ENCODE measurements at places on chromosomes 16 and 17. TPM values are rescaled to one million over a fixed set of nuclear protein-coding genes. Genes with fewer than 3 reads are reported as not detected.

GRCh38 chr17:63751806-63752205, 10.2 kb upstream of the STRADA start:
- no peak overlapping the region for H3K4me3 ChIP-seq
- no peak overlapping the region for H3K27ac ChIP-seq
- no peaks in the 10 kb centered on the region for H3K27me3 ChIP-seq
- no peaks in the 10 kb centered on the region for H3K4me1 ChIP-seq
- DNase-seq: no peak

- no peak overlapping the region for H3K27ac ChIP-seq
- H3K4me3 ChIP-seq: no peak overlapping the region
- no peak for DNase-seq
- no peaks in the 10 kb centered on the region for H3K27me3 ChIP-seq
- H3K36me3 ChIP-seq: no peaks in the 10 kb centered on the region
Measured at GRCh38 chr17:73759324-73759723, 115.1 kb upstream of the SDK2 start.

GRCh38 chr16:12344577-12345343, 368.2 kb downstream of the SNX29 start:
- no peaks in the 10 kb centered on the region for H3K4me1 ChIP-seq
- no peak overlapping the region for H3K4me3 ChIP-seq
- H3K36me3 ChIP-seq: no peaks in the 10 kb centered on the region
- no peaks in the 10 kb centered on the region for H3K27me3 ChIP-seq

GRCh38 chr16:47375423-47375822, 85.4 kb downstream of the ITFG1 start:
- DNase-seq: no peak
- H3K4me1 ChIP-seq: no peaks in the 10 kb centered on the region
- no peak overlapping the region for H3K27ac ChIP-seq
- no peaks in the 10 kb centered on the region for H3K36me3 ChIP-seq
- H3K27me3 ChIP-seq: no peaks in the 10 kb centered on the region
- H3K4me3 ChIP-seq: no peak overlapping the region

- no peaks in the 10 kb centered on the region for H3K36me3 ChIP-seq
- no peak overlapping the region for H3K4me3 ChIP-seq
- H3K27me3 ChIP-seq: no peaks in the 10 kb centered on the region
- no peak for DNase-seq
- no peaks in the 10 kb centered on the region for H3K4me1 ChIP-seq
Measured at GRCh38 chr17:61302953-61303816, 96.5 kb upstream of the TBX2 start.

GRCh38 chr17:292016-292415, 60.6 kb downstream of the RPH3AL start:
- no peak overlapping the region for H3K27ac ChIP-seq
- no peaks in the 10 kb centered on the region for H3K4me1 ChIP-seq
- H3K36me3 ChIP-seq: no peaks in the 10 kb centered on the region

DNA sequence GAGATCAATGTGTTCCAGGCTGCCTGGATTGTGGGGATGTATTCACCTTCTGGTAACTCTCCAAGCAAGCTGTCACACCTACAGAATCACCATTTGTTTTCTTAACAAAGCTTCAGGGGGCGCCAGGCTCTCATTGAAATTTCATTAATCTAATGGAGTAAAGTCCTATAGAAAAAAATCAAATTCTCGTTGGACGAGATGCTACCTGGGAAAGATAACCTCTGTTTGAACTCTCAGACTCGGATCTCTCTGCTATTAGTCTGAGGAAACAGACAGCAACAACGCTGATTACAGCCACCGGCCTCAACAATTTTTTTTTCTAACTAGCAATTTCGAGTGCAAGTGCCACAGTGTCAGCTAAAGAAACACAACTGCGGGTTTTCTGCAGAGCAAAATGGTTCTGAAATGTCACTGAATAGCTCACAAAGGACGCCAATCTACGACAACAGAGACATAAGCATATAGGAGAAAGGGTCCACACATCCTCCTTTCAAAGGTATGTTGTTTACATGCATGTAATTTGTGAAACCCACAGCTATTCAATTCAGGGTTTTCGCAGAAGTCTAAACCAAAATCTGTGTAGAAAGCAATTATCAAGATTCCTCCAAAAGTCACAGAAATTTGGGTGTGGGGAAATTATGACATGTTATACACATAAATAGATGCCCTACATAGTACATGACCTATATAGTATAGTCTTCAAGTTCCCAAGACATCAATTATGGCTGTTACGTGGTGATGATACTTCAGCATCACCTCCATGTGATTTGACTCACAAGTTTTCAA, 135.8 kb downstream of the SKAP1 start:
- no peaks in the 10 kb centered on the region for H3K4me1 ChIP-seq
- no peak overlapping the region for H3K27ac ChIP-seq
- no peak overlapping the region for H3K4me3 ChIP-seq
- H3K36me3 ChIP-seq: no peaks in the 10 kb centered on the region
- DNase-seq: no peak

GRCh38 chr17:58308985-58309917, 19.3 kb downstream of the TSPOAP1 start:
- no peaks in the 10 kb centered on the region for H3K4me1 ChIP-seq
- DNase-seq: no peak
- H3K27me3 ChIP-seq: no peaks in the 10 kb centered on the region

DNA sequence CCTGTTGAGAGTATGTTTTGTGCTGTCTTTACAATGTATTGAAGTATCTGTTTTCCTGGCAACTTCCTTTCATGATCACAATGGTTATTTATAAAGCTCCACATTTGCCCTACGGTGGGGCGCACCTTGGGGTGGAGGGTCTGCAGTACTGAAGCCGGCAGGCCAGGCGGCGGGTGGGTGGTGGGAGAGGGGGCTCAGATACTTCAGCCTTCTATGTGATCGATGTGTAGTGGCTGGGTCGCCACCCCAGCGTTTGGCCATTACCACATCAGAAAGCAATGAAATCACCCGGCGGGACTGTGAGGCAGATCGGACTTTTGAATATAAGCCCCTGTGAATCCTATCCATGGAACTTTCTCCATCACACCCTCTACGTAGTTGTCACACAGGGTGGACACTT, 196.6 kb downstream of the FOXL1 start:
- peaks cover 10% of the 10 kb centered on the region for H3K27me3 ChIP-seq
- H3K27ac ChIP-seq: no peak overlapping the region
- no peaks in the 10 kb centered on the region for H3K36me3 ChIP-seq
- H3K4me3 ChIP-seq: no peak overlapping the region

- no peaks in the 10 kb centered on the region for H3K4me1 ChIP-seq
- no peaks in the 10 kb centered on the region for H3K36me3 ChIP-seq
- H3K27me3 ChIP-seq: no peaks in the 10 kb centered on the region
- H3K4me3 ChIP-seq: no peak overlapping the region
- no peak overlapping the region for H3K27ac ChIP-seq
Measured at GRCh38 chr17:63489291-63489690, 12.4 kb downstream of the ACE start.

DNA sequence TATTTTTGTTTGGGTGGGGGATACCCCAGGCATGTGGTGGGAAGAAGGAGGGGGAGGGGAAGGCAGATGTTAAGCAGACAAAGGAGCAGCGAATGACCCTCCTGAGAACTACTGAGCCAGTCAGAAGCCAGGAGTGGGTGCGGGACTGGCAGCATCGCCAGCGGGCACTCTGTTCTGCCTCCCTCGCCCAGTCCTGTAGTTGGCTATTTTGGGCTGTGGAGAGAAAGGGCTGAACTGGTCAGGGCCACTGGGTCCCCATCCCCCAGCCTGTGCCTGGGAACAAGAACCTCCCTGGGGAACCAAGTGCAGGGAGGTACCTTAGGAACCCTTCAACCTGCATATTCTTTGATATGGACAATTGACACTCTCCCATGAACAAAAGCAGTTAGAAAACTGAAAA, 6.4 kb downstream of the LRRC3C start:
- peak overlapping the region; percentile 12 for H3K27ac ChIP-seq
- H3K27me3 ChIP-seq: no peaks in the 10 kb centered on the region
- no peak for DNase-seq
- no peaks in the 10 kb centered on the region for H3K36me3 ChIP-seq
- H3K4me1 ChIP-seq: no peaks in the 10 kb centered on the region
- H3K4me3 ChIP-seq: no peak overlapping the region

GRCh38 chr16:12171206-12171605, 194.7 kb downstream of the SNX29 start:
- H3K27me3 ChIP-seq: no peaks in the 10 kb centered on the region
- H3K4me3 ChIP-seq: no peak overlapping the region
- no peaks in the 10 kb centered on the region for H3K4me1 ChIP-seq
- no peak for DNase-seq

DNA sequence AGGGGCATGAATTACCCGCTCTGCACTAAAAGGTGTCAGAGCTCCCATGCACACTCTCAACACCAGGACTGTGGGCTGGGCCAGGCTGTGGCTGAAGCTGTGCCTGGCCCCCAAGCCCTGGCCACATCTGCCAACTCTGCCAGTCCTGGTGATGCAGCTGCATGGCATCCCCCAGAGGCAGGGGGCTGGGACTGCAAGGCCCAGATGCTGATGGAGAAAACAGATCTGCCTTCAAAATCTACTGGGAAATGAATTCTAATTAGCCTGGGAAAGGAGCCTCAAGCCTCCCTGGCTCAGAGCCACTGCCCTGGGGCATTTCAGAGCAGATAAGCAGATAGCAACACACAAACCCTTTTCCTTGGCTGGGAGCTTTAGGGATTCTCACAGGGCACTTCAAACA, 3.4 kb downstream of the CHST6 start:
- H3K27me3 ChIP-seq: no peaks in the 10 kb centered on the region
- no peak for DNase-seq
- H3K36me3 ChIP-seq: no peaks in the 10 kb centered on the region
- H3K4me3 ChIP-seq: no peak overlapping the region
- no peaks in the 10 kb centered on the region for H3K4me1 ChIP-seq

The GP1BA gene
- total RNA-seq: not detected

The COX10 gene
- total RNA-seq: 18.2 TPM

The CETP gene
- 0.44 TPM for total RNA-seq

The NOG gene
- 0.88 TPM for total RNA-seq

The SPNS2 gene
- 11.5 TPM for total RNA-seq

Data from breast epithelium (tissue), 4 donors.